Activated T-cell treated with anti-CD3 and anti-CD28 coated beads for 24 hours (primary cell): ENCODE measurements at places on chromosomes 16 and 17.

- DNase-seq = peak; percentile 20
Measured at GRCh38 chr17:57956291-57957119, 1.3 kb upstream of the CUEDC1 start.

GRCh38 chr17:54968988-54969332 lies 395 bp downstream of the STXBP4 start:
- DNase-seq = no peak

GRCh38 chr17:51374209-51374608 lies 113.9 kb downstream of the UTP18 start:
- no peak for DNase-seq

- DNase-seq = no peak
Measured at GRCh38 chr17:73879987-73880386, 235.7 kb upstream of the SDK2 start.

GRCh38 chr16:48188449-48189102 lies 32.8 kb upstream of the ABCC12 start:
- no peak for DNase-seq

DNA sequence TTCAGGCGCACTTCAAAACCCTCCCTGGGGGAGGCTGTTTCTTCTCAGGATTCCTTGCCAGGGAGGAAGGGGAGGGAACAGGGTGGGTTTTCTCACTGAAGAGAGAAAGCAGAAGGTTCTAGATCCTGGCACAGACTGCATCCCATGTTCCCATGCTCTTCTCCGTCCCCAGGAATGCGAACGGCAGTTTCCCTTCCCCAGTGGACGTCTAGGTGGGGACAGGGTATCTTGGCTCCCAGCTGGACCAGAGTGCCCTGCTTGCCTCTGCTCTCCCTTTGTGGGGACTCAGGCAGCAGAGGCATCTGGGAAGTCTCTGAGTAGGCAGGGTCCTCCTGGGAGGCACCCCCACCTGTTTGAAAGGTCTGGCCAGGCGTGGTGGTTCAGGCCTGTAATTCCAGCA lies 3.0 kb upstream of the TCF25 start:
- DNase-seq = no peak

GRCh38 chr16:4058386-4058785 lies 57.9 kb downstream of the ADCY9 start:
- DNase-seq = no peak

GRCh38 chr17:51461578-51462004 lies 201.2 kb downstream of the UTP18 start:
- peak; percentile 22 for DNase-seq

- DNase-seq = no peak
Measured at GRCh38 chr16:87653234-87653633, 50.9 kb downstream of the JPH3 start.

DNA sequence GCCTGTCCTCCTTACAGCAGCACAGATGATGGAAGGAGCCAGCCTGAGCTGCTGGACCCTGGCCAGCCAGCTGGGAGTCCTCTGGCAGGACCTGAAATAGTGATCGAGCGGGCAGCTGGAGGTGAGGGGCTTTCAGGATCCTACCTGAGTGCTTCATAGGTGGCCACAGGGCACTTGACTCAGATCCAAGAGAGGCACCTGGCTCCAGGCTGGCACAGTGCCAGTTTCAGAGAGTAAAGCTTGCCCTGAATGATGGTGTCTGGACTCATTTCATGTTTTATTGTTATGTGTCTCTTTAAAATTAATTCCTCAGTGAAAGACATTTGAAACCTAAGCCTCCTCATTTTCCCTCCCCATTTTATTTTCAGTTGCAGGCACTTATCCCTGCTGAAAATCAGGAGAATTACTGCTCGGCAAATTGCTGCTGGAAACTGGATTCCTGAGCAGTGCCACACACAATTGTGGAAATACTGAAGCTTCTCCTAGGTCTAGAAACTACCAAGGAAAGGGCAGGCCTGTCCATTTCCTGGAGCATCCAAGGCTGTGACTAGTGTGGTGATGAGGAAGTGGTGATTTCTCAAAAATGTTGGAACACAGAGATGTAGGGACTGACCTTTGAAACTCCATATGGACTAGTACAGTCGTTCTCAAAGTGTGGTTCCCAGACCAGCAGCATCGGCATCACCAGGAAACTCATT lies 16.1 kb upstream of the ADAMTS18 start:
- DNase-seq = no peak

- no peak for DNase-seq
Measured at GRCh38 chr16:590188-590814, 435 bp downstream of the RAB40C start.

GRCh38 chr17:82548681-82549303 lies 29.3 kb downstream of the FOXK2 start:
- no peak for DNase-seq

DNA sequence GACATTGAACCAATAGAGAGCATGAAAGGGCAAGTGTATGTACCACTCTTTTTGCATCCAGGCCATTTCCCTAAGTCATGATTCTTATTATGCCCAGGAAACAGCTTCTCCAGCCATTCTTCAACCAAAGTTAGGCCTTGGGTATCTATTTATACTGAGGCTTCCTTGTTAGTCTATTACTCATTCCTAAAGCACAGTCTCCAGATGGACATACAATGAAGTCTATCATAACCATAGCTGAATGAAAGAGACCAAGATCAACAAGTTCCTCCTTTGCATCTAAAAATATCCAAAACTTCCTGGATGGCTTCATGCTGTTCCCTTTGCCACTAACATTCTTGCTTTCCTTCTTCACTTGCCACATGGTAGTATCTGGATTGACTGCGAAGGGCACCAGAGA lies 265.9 kb downstream of the CDH8 start:
- no peak for DNase-seq
